ENCODE measurements at places on chromosomes 12 and 14.

DNA sequence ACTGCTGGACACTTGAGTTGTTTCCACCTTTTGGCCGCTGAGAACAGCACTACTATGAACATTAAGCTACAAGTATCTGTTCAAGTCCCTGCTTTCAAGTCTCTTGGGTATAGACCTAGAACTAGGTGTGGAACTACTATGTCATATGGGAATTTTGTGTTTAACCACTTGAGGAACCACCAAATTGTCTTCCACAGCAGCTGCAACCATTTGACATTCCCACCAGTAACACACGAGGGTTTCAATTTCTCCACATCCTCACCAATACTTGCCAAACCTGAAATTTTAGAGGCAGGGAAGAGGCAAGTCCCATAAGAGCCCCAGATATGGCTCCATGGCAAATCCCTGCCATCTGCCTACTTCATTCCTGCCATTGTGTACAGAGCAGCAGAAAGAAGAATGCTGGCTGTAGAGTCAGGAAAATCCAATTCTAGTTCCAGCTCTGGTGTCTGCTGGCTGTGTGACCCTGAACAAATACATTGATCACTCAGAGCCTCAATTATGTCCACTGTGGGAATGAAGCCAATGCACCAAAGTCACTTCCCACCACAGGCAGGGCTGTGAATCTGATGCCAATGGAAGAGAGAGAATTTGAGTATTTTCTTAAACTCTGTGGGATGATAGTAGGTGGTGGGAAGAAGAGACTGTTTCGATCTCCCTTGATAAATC is 17.8 kb downstream of the PITPNM2 start:
- no peak for DNase-seq

- DNase-seq: peak; percentile 84
Measured at GRCh38 chr12:15599266-15600037, 189.7 kb downstream of the EPS8 start.

DNA sequence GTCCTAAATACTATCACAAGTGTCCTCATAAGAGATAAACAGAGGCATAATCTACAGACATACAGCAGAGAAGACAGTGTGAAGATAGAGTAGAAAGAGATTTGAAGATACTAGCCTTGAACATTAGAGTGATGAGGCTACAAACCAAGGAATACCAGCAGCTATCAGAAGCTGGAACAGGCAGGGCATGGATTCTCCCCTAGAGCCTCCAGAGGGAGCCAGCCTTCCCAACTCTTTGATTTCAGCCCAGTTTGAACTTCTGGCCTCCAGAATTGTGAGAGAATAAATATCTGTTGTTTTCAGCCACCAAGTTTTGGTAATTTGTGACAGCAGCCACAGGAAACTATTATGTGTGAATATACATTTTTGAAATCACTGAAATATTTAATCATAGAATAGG is 47.2 kb downstream of the CCDC91 start:
- DNase-seq: no peak

DNA sequence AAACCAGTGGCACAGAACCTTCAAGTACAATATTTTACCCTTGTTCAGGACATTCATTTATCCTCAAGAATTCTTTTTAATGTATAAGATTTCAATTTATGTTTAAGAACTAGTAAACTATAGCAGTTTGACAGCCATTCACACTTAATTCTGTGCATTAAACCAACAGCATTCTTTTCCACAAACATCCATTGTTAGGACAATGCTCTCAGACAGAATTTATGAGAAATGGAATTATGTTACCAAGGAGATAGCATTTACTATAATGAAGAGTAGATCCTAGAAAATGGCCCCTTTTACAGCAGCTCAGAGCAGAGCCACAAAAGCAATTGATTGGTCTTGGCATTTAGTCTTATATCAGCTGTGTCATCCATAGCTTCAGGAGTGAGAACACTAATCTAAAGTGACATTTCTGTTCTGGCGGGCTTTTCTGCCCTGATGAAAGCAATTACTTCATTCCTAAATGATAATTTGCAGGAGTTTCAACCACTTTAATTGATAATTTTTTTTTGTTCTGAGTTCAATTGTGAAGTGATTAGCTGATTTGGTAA is 268.9 kb downstream of the NPAS3 start:
- no peak for DNase-seq

DNA sequence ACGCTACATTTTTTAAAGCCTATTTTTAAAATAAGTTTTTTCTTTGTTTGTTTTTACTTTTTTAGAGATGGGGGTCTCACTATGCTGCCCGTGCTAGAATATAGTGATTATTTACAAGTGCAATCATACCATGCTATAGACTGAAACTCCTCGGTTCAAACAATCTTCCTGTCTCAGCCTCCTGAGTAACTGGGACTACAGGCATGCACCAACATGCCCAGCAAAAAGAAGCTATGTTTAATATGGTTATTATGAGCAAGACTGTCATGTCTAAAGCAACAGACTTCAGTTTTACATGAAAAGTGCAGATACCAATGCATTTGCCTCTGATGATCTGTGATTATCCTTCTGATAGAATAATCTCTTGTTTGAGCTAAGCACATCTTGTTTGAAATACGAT is 45.6 kb upstream of the SGPP1 start:
- DNase-seq: no peak

DNA sequence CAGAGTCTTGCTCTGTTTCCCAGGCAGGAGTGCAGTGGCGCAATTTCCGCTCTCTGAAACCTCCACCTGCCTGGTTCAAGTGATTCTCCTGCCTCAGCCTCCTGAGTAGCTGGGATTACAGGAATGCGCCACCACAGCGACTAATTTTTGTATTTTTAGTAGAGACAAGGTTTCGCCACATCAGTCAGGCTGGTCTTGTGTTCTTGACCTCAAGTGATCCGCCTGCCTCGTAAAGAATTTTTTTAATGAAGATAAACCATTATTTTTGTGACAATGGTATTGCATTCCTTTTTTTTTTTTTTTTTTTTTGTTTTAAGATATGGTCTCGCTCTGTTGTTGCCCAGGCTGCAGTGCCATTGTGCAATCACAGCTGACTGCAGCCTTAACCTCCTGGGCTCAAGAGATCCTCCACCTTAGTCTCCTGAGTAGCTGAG is 25.8 kb downstream of the ACVR1B start:
- DNase-seq: peak; percentile 43

- no peak for DNase-seq
Measured at GRCh38 chr12:127277882-127278281, 989.1 kb upstream of the TMEM132C start.

- no peak for DNase-seq
Measured at GRCh38 chr12:54257332-54257731, 22.6 kb downstream of the CBX5 start.

GRCh38 chr12:132582058-132582420 is 28.3 kb downstream of the LRCOL1 start:
- no peak for DNase-seq

- DNase-seq: no peak
Measured at GRCh38 chr14:28055008-28055407, 711.6 kb upstream of the FOXG1 start.

GRCh38 chr12:59039005-59039404 is 118.7 kb upstream of the LRIG3 start:
- no peak for DNase-seq

DNA sequence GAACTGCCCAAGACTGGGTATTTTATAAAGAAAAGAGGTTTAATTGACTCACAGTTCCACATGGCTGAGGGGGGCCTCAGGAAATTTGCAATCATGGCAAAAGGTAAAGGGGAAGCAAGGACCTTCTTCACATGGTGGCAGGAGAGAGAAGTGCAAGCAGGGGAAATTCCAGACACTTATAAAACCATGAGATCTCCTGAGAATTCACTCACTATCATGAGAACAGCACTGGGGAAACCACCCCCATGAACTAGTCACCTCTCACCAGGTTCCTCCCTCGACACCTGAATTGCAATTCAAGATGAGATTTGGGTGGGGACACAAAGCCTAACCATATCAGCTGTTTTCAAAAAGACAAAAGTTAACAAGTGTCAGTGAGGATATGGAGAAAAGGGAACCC is 112.6 kb downstream of the FOXA1 start:
- DNase-seq: no peak

GRCh38 chr12:93982771-93983315 is 165.5 kb upstream of the PLXNC1 start:
- peak; percentile 74 for DNase-seq

- peak; percentile 46 for DNase-seq
Measured at GRCh38 chr14:56170028-56170427, 51.8 kb downstream of the PELI2 start.

- no peak for DNase-seq
Measured at GRCh38 chr12:14827043-14827442, 13.1 kb upstream of the SMCO3 start.

DNA sequence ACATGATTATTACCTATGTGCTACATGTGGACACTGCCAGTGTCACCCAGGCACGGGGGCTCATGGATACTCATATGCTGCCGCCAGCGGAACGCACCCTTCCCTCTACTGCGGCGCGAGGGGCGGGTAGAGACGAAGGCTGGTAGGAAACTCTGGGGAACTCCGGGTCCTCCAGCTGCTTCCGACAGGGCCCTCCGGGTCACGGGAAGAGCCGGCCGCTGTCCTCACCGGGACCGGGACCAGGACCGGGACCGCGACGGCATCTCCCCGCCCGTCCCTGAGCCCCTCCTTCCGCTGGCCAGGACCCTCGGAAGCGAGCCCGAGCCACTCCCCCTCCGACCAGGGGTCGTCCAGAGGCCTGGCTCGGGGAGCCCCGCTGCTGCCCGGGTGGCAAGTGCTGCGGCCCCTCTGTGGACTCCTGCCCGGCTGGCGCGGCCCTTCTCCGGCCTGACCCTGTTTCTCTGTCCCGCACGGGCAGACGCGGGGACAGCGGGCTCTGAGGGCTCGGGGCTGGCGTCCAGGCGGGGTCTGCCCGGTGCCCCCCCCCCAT is 209.6 kb downstream of the ADGRD1 start:
- no peak for DNase-seq

Measured in fibroblast of skin of right quadriceps (primary cell).